Fibroblast of the aortic adventitia (primary cell): ENCODE measurements at places on chromosomes 13 and 19. TPM values are rescaled to one million over a fixed set of nuclear protein-coding genes. Genes with fewer than 3 reads are reported as not detected.

GRCh38 chr13:71611292-71611691 is 255.7 kb downstream of the DACH1 start:
- no peak for DNase-seq

DNA sequence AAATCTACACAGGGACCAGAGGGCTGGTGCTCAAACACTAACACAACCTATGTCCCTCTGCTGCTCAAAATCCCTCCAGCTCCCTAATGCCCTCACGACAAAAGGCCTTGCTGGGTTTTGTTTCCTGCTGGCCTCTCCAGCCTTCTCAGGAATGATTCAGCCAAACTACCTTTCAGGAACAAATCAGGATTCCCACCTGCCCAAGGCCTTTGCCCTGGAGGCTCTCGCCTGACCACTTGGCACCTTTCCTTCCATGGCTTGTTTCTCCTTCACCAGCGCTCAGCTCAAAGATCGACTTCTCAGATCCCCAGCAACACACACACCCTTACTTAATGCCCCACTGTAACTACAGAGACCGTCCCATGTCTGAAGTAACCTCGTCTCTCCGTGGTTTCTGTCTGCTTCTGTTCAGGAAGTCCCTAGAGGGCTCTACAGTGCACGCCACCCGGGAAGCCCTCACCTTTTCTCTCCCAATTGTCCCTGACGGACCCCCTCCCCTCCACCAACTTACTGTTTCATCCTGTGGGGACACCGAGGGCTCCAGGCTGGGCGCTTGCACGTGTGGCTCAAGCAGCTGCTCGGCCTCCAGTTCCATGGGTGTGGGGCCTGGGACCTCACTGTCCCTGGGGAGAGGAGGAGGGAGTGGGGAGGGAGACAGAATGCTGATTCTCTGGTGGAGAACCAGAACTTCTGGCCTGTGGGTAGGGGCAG is 3.2 kb upstream of the SIX5 start:
- DNase-seq: no peak

GRCh38 chr13:70932511-70932910 is 824.3 kb upstream of the KLHL1 start:
- DNase-seq: no peak

DNA sequence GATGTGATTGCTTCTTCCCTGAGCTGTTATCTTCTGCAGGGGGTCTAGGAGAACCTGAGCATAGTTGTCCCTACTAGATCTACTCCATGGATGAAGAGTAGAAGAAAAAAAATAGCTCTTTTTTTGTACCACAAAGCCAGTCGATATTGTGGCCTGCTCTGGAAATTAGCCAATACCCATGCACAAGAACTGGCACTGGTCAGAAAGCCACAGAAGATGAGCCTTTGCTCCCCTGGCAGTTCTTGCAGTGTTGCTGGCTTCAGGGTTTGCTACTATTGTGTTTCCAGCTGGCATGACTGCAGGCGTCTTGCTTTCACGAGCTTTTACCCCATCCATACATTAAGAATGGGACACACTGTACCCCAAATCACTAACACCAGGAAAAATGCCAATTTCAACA is 547.7 kb upstream of the KLF12 start:
- DNase-seq: no peak

- no peak for DNase-seq
Observed at GRCh38 chr13:97495678-97496077, 61.7 kb downstream of the RAP2A start.

GRCh38 chr13:36512771-36513170 is 80.5 kb downstream of the CCNA1 start:
- DNase-seq: no peak

DNA sequence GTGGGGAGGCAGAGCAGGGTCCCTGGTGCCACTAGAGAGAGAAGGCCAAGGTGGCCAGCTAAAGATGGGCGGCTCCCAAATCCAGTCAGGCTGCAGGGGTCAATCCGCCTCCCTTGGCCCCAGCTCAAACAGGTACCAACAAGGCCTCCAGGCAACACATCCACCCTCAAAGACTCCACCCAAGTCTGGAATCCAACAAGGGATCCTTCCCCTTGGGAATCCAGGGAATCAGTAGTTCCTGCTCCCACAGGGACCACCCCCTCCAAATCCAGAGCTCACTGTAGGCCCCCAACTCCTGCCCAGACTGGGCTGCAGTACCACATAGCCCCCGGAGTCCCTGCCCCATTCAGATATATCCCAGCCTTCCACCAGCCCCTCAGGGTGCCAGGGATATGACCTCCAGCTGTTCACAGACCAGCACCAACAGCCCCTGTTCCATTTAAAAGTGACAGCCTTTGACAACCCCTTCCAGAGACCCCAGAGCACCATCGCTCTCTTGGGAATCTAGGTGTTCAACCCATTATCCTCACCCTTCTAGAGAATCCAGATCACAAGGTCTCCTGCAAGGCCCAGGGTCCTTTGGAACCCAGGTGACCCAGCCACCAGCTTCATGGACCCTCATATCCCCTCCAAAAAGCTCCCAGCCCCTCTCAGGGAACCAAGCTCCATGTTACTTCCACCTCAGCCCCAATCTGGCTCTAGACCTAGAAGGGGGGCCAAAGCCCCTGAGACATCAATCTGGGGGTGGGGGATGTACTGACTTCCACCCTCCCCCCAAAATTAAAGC is 3.2 kb downstream of the ERF start:
- DNase-seq: no peak

DNA sequence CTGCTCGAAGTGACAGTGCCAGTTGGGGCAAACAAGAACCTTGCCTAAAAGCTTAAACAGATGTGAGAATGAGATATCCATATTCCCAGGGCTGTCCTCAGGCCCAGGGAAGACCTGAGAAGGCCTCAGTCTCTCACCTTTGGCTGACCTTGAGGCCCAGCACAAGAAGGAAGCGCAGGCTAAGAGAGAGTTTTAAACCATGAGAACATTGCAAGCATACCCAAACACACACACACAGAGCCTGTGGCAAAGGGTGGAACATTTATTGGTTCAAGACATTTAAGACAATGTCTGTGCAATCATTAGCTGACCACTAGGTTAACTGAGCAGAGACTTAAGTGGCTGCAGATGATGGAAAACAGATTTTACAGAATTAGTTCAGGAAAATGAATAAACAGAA is 248.2 kb downstream of the NBEA start:
- no peak for DNase-seq

- DNase-seq: peak; percentile 93
Observed at GRCh38 chr13:94641409-94641941, 39.8 kb downstream of the GPR180 start.

DNA sequence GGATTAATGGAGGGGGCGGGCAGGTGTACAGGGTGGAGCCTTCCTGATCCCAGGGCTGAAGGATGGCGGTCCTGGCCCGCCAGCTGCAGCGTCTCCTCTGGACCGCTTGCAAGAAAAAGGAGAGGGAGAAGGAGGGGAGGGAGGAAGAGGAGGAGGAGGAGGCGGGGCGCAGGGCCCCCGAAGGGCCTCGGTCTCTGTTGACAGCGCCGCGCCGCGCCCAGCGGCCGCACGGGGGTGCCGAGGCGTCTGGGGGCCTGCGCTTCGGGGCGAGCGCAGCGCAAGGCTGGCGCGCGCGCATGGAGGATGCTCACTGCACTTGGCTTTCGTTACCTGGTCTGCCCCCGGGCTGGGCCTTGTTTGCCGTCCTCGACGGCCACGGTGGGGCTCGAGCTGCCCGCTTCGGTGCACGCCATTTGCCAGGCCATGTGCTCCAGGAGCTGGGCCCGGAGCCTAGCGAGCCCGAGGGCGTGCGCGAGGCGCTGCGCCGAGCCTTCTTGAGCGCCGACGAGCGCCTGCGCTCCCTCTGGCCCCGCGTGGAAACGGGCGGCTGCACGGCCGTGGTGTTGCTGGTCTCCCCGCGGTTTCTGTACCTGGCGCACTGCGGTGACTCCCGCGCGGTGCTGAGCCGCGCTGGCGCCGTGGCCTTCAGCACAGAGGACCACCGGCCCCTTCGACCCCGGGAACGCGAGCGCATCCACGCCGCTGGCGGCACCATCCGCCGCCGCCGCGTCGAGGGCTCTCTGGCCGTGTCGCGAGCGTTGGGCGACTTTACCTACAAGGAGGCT is at the start of gene PPM1N:
PPM1N (plus strand) TSS at position 33 of the 785 bp plus-strand sequence; CDS start at position 63, 30 bp downstream.
- DNase-seq: no peak

DNA sequence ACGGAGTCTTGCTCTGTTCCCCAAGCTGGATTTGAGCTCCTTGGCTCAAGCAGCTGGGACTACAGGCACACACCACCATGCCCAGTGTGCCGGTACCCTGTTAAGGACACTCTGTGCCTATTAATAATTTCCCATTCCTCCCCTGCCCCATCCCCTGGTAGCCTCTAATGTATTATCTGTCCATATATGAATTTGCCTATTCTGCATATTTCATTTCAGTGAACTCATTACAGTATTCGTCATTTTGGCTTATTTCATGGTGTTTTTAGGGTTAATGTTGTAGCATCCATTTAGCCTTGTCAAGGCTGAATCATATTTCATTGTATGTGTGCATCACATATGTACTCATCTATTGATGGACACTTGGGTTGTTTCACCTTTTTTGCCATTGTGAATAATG is 33.6 kb downstream of the SKA3 start:
- no peak for DNase-seq

GRCh38 chr13:72931311-72931710 is 127.5 kb upstream of the KLF5 start:
- no peak for DNase-seq

GRCh38 chr13:44575741-44576350 is at the start of gene TSC22D1:
TSC22D1 (minus strand) TSS chr13:44576330; CDS start chr13:44576074, 256 bp downstream.
- DNase-seq: peak; percentile 58

DNA sequence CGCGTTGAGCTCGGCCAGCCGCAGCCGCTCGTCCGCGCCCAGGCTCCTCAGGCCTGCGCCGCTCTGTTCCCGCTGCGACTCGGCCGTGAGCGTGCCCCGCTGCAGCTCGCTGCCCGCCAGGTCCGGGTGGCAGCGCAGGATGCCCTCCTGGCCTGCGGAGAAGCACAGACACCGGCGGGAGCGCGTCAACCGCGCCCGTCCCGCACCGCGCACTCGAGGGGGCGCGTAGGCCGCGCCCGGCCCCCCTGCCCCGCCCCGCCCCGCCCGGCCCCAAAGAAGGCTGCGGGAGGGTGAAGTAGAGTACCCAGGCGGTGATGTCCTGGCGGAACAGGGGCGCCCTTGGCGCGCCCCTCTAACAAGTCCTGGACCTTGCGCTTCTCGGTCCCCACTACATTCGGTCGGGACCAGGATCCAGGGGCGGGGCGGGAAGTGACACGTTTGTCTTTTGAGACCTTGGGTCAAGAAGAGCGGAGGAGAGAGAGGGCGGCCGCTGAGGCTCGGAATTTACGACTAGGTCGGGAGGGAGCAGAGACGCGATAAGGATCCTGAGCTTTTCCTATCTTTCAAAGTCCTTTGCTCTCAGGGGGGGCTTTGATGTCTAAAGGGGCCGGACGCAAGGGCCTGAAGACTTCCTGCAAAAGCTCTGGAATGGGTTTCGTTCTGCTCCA is 9.3 kb upstream of the CDX2 start:
- DNase-seq: no peak

DNA sequence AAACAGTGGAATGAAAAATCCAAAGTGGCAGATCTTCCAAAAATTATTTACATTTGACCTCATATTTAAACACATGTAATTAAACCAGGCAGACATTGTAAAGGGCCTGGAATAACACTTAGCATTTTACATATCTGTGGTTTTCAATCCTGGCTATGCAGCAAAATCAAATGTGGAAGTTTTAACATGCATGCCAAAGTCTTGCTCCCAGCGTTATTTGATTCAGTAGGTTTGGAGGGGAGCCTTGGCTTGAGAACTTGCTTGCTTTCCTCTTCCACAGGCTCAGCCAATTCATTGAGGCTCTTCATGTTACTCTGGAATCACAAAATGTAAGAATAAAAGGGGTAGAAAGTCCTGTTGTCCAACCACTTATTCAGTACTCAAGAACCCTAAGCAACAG is 42.5 kb upstream of the INTS6 start:
- peak; percentile 47 for DNase-seq

- no peak for DNase-seq
Observed at GRCh38 chr13:51728275-51728673, 75.7 kb downstream of the DHRS12 start.

DNA sequence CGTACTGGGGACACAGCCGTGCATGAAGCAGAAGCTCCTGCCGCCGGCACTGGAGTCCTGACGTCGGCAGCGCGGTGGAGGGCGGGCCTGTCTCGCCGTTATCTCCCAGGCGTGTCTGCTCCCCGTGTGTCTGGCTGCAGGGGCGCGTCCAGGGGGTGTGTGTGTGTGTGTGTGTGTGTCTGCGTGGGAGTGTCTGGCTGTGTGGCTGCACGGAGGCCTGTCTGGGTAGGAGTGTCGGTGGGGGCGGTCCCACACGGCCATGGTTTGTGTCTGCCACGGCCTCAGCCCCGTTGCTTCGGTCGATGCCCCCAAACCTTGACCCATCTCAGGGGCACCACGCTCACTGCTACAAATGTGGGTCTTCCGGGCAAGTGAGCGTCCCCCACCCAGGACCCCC is 18.3 kb downstream of the ARID3A start:
- DNase-seq: peak; percentile 87

- DNase-seq: no peak
Observed at GRCh38 chr13:102687520-102687919, 7.3 kb downstream of the METTL21C start.

DNA sequence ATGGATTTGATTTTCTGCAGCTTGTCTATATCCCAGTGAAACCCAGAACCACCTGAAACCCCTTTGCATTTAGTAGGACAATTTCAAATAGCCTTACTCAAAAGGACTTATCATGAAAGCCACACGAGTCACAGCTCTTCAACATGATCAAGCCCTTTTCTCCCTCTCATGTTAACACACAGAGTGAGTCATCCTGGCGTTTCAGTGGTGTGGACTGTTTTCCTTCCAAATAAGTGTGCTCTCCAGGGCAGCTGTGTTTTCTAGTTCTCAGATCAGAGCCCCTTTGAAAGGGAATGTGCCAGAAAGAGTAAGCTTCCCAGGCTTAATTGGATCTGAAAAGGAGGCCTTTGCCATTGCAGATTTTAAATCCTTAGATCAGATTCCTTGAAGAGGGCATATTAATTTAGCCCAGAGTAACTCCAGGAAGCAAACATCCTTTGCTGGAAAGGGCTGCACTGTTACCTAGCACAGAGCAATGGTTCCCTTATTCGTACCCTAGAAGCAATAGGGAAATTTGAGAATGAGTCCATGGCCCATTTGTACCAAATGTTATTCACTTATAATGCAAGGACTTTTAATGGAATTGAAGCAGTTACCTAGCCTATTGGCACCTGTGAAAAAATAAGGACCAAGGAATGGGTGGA is 51.3 kb downstream of the ERICH6B start:
- DNase-seq: peak; percentile 58

ZNF460 gene
- 71.8 and 78.5 TPM in 2 replicates for total RNA-seq

ZNF547 gene
- 2.5 and 4.1 TPM in 2 replicates for total RNA-seq

BEST2 gene
- not detected in 2 replicates for total RNA-seq

RASIP1 gene
- total RNA-seq: 0.16 and 0.45 TPM in 2 replicates

SULT2B1 gene
- not detected in 2 replicates for total RNA-seq

NRTN gene
- 0.09 TPM in 1 of 2 replicates, not detected in the other for total RNA-seq

ZGLP1 gene
- 0.16 and 0.63 TPM in 2 replicates for total RNA-seq

ZNF813 gene
- 2.5 and 4.0 TPM in 2 replicates for total RNA-seq

TMED1 gene
- 30.2 and 44.3 TPM in 2 replicates for total RNA-seq
